ENCODE measurements at places on chromosomes 16 and 17. TPM values are rescaled to one million over a fixed set of nuclear protein-coding genes. Genes with fewer than 3 reads are reported as not detected.

LDHD gene
- total RNA-seq: 0.80 TPM

NR1D1 gene
- 2.6 TPM for total RNA-seq

KRT23 gene
- not detected for total RNA-seq

ELOB gene
- total RNA-seq: 129 TPM

CCL3 gene
- not detected for total RNA-seq

IRX5 gene
- total RNA-seq: 0.93 TPM

SHISA9 gene
- total RNA-seq: not detected

CDRT15L2 gene
- total RNA-seq: not detected

CCL8 gene
- not detected for total RNA-seq

DNAI2 gene
- not detected for total RNA-seq

CDRT15 gene
- not detected for total RNA-seq

RBL2 gene
- total RNA-seq: 67.8 TPM

GAST gene
- not detected for total RNA-seq

CORO7 gene
- total RNA-seq: 52.1 TPM

RAB26 gene
- total RNA-seq: 0.66 TPM

KRTAP4-9 gene
- not detected for total RNA-seq

KRTAP2-2 gene
- not detected for total RNA-seq

NXPH3 gene
- total RNA-seq: 0.53 TPM

RMI2 gene
- 8.0 TPM for total RNA-seq

ZG16B gene
- total RNA-seq: not detected

SLC38A8 gene
- not detected for total RNA-seq

OR2C1 gene
- total RNA-seq: not detected

OSGIN1 gene
- total RNA-seq: 6.1 TPM

PRR14 gene
- total RNA-seq: 12.4 TPM

All from thoracic aorta endothelial cell (primary cell).